Endothelial cell (in vitro differentiated cells): ENCODE measurements at places on chromosomes 1 and 21.

DNA sequence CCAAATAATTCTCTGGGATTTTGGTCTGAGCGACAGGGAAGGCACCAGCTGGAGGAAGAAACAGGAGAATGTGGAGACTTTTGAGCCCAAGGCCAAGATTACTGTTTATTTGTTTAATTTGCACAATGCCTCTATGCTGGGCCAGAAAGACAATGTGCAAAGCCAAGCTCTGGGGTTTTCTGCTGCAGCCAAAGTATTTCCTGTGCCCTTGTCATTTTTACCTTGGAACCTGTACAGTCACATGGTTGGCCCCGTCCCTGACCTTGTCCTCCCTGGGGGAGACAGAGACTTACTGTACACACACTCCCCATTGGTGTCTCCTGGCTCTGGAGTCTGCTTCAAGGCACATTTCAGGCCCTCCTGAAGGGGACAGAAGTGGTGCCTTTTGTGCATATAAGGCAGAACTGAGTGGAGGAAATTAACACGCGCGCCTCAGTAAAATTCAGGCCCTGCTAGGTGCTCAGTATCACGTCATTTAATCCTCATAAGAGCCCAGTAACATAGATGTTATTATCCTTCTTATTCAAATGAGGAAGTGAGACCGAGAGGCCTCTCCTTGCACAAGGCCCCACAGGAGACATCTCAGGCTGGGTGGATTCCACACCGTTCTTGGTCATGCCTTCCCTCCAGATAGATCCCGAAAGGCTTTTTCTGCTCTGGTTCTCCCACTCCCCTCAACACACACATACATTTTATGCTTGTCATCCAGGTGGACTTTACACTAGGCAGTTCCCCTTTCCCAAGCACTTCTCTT lies 21.1 kb downstream of the C1orf115 start:
- DNase-seq: no peak

DNA sequence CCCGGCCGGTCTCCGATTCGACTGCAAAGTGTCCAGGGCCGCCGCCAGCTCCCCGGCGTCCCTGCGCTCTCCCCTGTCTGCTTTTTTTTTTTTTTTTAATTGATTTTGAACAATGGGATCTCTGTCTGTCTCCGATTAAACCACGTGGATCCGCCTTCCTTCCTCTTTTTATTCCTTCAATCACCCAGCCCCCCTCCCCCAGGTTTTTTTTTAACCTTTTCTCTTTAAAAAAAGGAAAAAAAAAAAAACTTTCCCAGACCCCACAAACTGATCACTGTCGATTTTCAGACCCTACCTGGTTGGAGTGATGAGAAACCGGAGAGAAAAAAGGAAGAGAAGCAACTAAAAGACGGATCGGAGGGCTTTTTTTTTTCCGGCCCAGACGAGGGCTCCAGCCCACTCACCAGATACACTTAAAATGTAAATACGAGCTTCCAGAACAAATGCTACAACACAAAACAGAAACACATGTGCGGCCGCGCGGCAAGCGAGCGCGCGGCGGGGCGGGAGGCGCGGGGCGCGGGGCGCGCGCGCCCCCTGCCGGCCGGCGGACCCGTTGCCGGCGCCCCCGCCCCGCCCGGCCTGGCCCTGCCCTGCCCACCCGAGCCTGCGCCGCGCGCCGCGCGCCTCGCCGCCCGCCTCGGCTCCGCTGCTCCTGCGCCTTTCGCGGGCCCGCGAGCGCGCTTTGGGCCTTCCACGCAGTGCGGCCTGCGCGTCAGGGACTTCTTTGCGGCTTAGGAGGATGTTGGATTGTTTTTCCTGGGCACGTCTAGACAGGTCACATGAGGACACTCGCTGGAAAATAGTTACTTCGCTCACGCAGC lies at the start of gene RCC2:
Gene RCC2, minus strand, starts transcription at position 428 of the 824 bp plus-strand sequence. CDS start 1,163 bp downstream, outside the sequence.
- DNase-seq: peak; percentile 60

DNA sequence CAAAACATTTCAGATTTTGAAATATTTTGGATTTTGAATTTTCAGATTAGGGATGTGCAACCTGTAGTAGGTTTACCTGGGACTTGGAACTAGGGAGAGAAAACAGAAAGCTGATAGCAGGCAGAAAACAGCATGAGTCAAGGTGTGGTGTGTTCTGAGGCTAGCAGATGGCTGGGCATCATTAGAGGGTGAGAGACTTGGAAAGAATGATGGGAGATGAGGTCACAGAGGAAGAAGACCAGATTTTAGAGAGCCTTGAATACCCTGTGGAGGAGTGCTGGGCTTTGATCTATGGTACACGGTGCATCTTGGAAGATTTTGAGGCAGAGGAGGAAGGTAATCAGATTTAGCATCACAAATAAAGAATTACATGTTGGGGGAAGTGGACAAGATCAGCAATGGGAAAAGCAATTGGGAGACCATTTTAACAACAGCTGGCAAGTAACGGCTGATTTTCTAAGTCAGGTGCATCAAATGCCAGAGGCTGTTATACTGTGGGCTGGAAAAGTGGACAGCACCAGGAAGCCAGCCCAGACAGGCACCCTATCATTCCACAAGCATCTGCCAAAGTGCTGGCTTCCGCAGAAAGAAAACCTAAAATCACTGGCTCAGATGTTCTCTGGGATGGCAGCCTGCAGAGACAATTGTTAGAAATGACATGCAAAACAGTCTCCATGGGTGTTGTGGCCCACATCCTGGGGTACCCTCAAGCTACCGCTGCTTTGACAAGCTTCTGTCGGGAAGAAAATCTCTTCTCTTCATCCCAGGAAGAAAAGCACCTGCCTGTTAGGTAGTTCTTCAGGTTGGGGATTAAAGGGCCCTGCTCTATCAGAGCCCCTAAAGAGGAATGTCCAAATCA lies 30.9 kb upstream of the CAMK1G start:
- no peak for DNase-seq

- DNase-seq: no peak
Observed at GRCh38 chr1:100657876-100658715, 61.4 kb upstream of the VCAM1 start.

DNA sequence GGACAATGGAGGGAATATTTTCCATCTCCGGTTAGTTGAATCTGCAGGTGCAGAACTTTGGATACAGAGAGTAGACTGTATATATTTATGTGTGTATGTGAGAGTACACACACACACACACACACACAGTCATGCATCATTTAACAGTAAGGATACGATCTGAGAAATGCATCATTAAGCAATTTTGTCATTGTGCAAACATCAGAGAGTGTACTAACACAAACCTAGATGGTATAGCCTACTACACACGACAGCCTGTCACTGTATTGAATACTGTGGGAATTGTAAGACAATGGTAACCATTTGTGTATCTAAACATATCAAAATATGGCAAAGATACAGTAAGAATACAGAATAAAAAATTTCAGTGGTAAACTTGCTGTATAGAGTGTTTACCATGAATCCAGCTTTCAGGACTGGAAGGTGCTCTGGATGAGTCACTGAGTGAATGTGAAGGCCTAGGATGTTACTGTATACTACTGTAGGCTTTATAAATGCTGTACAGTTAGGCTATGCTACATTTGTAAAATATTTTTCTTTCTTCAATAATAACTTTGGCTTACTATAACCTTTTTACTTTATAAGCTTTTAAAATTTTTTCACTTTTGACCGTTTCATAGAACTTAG lies 138.5 kb downstream of the ZZZ3 start:
- DNase-seq: no peak

- DNase-seq: no peak
Observed at GRCh38 chr1:50531027-50531426, 107.8 kb upstream of the DMRTA2 start.

- DNase-seq: no peak
Observed at GRCh38 chr1:43464681-43465504, 11.2 kb upstream of the HYI start.

DNA sequence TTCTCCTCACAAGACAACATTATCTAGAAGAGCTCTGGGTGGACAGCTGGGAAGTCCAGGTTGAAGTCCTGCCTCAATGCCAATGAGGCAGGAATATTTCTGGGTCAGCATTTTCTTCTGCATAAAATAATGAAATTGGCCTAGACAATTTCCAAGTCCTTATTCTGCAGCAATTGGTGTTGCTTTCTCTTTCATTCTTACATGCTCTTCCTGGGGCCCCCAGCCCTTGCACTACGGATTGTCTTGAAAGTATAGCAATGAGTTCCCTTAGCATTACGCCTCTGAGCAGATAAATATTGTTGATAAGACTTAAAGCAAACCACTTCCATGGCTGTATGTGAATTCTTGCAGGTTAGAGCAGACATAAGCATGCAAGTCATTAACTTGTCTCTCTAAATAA lies 188.5 kb downstream of the TGFBR3 start:
- DNase-seq: no peak

DNA sequence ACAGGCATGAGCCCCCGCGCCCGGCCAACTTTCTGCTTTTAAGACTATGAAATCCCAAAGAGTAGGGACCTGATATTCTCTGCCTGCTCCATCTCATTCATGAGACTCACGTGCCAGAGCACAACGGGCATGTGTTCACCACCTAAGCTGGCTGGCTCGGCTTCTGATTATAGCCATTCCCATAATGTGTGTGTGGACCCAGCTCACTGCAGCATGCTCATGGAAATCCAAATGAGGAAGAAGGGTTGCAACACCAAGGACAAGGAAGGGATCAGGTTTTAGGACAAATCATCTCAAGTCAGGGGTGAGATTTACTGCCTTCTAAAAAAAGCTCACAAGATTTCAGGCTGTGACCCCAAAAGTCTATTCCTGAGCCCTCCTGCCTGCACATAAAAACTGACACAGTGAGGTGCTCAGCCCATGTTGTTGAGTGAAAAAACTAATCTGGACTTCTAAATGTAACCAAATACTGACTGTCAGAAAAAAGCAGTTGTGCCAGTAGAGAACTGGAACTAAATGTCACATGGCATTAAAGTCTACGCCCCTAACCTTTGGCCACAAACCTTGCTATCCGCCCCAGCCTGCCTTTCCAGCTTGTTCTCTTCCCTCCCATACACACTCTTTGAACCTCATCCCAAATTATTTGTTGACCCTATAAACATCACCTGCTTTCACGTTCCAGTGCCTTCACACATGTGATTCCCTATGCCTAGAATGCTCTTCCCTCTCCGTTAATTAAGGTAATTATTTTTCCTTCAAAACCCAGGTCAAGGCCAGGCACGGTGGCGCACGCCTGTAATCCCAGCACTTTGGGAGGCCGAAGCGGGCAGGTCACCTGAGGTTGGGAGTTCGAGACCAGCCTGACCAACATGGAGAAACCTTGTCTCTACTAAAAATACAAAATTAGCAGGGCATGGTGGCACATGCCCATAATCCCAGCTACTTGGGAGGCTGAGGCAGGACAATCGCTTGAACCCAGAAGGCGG lies 9.1 kb upstream of the COA7 start:
- DNase-seq: no peak

- DNase-seq: no peak
Observed at GRCh38 chr1:172778456-172779455, 119.9 kb downstream of the FASLG start.

- DNase-seq: no peak
Observed at GRCh38 chr1:1779320-1779675, 1.0 kb upstream of the NADK start.

GRCh38 chr1:26477446-26478152 lies 5.4 kb downstream of the HMGN2 start:
- DNase-seq: no peak
